NCI-H2029 treated with DMSO at 0.1 percent for 48 hours (cell line): ENCODE measurements at places on chromosomes 2 and 18.

DNA sequence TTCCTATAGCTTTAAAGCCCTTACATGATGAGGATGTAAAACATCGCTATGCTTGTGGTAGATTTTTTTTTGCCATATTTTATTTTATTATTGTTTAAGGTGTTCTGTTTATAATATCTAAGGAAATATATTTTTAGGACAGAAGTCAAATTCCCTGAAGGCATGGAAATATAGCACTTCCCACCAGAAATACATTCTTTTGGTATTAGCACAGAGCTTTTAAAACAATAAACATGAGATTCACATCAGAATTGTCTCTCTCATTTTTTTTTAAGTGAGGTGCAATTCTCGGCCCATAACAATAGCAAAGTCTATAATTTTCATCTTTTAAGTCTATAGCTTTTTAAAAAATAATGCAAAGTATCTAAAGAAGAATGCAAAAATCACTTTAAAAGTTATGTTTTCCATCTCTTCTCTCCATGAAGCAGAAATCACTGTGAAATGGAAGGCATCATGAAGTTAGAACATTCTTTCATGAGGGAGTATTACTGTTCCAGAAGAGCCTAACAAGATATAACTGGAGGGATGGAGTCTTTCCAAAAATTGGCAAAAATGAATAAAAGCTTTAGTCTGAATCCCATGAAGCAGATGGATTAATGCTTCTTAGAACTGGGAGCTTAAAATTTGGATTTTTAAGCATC lies 283.6 kb upstream of the TRIB2 start:
- DNase-seq, result no peak

- DNase-seq, result no peak
Observed at GRCh38 chr2:58686776-58687175, 445.7 kb upstream of the FANCL start.

GRCh38 chr2:29463181-29463900 lies 348.1 kb downstream of the CLIP4 start:
- DNase-seq, result no peak

DNA sequence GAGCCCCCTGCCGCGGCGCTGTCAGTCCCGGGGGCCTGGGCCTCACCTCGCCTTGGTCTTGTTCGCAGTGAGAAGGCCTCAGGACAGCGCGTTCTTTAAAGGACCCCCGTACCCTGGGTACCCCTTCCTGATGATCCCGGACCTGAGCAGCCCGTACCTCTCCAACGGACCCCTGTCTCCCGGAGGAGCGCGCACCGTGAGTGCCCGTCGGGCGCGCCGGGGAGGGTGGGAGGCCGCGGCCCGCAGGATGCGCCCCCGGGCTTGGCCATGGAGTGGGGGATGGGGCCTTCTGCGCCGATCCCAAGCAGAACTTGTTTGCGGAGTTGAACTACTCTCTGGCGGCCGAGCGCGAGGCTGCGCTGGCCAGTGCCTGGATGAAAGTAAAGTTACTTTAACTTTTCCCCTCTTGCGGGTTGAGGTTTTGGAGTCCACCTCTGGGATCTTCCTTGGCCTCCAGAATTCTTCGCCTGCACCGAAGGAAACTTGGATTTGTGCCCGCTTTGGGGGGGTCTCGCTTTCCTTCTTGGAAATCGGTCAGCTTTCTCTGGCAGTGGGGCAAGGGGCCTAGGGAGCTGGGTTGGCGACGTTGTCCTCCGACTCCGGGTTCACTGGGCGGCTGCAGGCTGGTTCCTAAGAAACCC lies 1.2 kb downstream of the TCF7L1 start:
- DNase-seq, result no peak

DNA sequence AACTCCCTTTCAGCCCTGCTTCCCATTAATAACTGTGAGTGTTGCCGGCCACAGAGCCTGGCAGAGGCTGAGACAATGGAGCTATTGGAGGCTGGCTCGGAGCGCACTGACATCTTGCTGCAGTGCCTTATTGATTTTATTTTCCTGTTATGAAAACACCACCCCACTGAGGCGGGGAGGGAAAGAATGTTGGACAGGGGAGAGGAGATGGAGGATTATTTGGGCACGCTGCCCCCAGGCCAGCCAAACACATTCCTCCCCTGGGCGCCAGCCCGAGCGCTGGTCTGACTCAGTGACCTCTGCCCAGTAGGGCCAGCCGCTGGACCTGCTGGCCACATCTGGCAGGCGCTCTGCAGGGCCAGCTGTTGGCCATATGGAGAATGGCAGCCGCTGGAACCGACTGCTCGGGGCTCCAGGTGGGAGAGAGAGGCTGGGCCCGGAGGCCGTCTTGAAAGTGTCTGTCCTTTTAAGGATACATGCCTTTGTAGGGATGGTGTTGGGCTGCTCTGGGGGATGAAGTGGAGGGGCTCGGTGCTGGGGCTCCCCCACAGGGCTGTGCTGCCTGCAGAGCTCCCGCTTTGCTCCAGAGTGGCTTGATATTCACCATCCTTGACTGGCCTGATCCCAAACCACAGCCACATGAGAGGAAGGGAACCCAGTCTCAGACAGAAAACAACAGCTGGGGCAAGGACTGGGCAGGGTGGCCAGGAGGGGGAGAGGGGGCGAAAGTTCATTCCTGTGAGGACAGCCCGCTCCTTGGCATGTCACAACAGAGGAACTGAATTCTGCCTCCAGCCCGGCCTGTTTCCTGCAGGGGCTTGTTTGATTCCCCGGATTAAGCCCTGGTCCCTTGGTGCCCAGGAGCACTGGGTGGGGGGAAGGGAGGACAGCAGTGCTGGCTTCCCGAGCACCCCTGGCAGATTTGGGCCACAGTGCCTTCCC lies 179.0 kb downstream of the KLHL29 start:
- no peak for DNase-seq

GRCh38 chr2:195016841-195017240 lies 640.2 kb upstream of the SLC39A10 start:
- DNase-seq, result no peak

DNA sequence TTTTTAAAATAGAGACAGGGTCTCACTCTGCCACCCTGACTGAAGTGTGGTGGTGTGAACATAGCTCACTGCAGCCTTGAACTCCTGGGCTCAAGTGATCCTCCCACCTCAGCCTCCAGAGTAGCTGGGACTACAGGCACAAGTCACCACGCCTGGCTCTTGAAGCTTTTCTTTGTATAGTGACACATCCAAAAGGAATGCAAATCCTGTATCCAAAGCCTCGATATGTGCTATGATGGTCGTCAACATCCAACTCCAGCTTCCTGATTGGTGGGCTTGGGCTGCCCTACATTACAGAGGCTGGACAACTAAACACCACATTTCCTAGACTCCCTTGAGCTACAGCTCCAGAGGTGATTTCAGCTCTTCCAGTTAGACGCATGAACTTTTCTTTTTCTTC lies 101.7 kb upstream of the PGAP1 start:
- no peak for DNase-seq

GRCh38 chr2:239896075-239896474 lies 129.1 kb downstream of the NDUFA10 start:
- DNase-seq, result no peak

GRCh38 chr18:46110406-46110805 lies 6.2 kb downstream of the HAUS1 start:
- DNase-seq, result no peak

- peak; percentile 82 for DNase-seq
Observed at GRCh38 chr2:197613509-197613987, 61.8 kb downstream of the RFTN2 start.

GRCh38 chr18:9405130-9405529 lies 70.2 kb upstream of the RALBP1 start:
- DNase-seq, result no peak
